ENCODE measurements at places on chromosomes 7 and 10. TPM values are rescaled to one million over a fixed set of nuclear protein-coding genes. Genes with fewer than 3 reads are reported as not detected.

GRCh38 chr10:117464176-117464575, 78.4 kb upstream of the EMX2 start:
- no peak for DNase-seq

GRM3 gene
- total RNA-seq = not detected

VIPR2 gene
- total RNA-seq = not detected

AKR1C8 gene
- total RNA-seq = not detected

DNA sequence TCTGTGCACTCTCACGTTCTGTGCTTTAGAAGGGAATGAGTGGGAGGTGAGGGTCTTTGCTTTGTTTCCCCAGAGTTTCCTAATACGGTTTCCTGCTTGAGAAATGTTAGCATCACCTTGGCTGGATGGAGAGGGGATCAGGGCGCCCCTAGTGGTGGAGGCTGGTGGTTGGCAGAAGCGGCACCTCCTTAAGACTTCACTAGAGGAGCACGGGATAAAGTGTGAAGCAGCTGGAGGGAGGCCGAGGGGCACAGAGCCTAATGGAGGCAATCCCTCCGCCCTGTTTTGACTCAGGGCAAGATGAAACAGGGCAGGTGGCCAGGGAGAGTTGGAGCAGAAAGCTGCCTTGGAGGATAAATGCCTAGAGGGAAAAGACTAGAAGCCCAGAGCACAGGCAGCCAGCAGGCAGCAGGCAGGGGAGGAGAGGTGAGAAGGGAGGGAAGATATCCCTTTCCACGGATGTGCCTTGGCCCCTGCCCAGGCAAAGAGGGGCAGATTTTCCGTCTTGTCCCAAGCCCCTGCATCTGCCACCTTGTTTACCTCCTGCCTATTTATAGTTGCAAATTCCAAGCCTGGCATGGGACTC, 56.0 kb upstream of the BTRC start:
- peak; percentile 75 for DNase-seq

SPACDR gene
- total RNA-seq = 4.5 TPM

FBXL13 gene
- 1.3 TPM for total RNA-seq

DNA sequence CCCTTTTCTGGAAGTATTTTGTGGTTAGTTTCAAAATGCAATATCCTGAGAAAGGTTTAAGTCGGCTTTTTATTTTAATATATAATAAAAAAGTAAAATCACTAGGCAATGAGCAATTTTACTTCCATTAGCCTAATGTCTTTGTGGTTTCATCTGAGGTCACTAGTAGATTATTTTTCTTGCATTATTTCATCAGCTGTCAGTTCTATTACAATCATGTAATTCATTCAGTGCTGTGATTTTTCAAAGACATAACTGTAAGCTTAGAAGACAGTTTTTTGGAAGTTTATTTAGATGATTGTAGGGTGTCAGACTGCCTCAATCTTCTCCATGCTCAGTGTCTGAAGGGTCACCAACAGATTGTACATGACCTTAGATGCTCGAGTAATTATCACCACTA, 568.0 kb upstream of the GALNT17 start:
- no peak for DNase-seq

RBP4 gene
- 1.5 TPM for total RNA-seq

ANKRD7 gene
- total RNA-seq = not detected

GRCh38 chr7:70498232-70498992, 633.5 kb upstream of the GALNT17 start:
- DNase-seq = no peak

DNA sequence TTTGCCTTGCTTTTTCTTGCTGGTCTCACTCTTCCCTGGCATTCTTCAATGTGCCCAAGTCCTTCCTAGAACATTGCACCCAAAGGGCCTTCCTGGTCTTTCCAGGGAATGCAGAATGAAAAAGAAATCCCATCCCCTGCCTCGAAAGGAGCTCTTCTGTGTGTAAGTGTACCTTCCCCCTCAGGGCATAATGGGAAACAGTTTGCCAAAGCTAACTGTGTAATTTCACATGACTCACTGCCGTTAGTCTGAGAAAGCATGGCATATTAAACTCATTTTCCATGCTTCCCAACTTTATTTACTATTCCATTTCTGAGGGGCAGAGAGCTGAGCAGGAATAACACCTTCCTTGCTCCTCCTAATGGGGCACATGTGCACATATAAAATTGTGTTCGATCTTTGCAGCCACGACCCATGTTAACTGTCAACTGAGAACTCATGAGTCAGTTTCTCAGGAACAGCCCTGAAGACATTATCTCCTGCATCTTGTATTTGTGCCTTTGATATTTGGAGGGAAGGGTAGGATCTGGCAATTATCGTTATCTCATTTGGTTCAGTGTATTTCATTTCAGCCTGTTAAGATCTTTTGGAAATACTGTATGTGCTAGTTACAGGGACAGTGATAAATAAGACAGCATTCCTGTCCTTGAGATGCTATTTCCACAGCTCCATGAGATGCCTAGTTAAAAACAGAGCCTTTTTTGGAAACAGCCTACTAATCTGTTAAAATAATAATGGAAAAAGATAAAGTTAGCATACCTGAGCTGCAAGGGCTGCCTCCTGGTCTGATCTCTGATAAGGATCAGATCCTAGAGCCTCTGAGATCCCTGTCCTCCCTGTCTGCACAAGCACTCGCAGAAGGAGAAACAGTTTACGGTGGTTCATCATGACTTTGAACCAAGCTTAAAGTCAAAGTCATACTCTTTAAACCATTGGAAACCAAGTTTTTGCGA, 42.3 kb downstream of the IKZF1 start:
- no peak for DNase-seq

CHST12 gene
- 21.2 TPM for total RNA-seq

DNA sequence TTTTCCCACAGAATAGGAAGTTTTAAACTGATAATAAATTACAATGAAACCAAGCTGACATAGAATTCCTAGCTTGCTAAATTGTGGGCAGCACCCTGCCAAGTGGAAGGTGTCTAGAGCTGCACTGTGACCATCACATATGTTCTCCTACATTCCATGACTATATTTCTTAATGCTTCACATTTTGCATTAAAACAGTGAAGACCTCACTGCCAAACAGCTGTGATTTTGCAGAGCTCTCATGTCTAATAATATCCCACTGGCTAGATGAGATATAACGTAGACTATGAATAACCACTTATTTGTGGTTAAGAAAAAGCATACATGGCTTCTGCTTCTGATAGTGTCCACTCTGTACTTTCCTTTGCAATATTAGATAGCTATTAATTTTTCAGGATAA, 228.3 kb upstream of the TEX47 start:
- no peak for DNase-seq

DNA sequence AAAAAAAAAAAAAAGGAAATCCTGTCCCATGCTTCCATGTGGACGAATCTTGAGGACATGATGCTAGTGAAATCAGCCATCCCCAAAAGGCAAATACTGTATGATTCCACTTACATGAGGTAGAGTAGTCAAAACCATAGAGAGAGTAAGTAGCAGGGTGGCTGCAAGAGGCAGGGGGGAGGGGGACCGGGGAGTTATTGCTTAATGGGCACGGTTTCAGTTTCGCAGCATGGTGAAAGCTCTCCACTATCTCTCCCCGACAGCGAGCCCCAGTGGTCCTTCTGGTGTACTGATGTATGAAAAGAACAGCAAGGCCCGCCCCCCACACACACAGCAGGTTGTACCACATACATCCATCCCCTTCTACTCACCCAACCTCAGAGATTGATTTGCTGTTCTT, 32.8 kb downstream of the NOD1 start:
- DNase-seq = no peak

- DNase-seq = no peak
Measured at GRCh38 chr7:135597926-135598305, 40.2 kb downstream of the NUP205 start.

- DNase-seq = no peak
Measured at GRCh38 chr10:95280637-95281036, 10.2 kb downstream of the PDLIM1 start.

- no peak for DNase-seq
Measured at GRCh38 chr10:98446151-98446660, 529 bp downstream of the HPS1 start.

NUTM2A gene
- total RNA-seq = 1.1 TPM

DNA sequence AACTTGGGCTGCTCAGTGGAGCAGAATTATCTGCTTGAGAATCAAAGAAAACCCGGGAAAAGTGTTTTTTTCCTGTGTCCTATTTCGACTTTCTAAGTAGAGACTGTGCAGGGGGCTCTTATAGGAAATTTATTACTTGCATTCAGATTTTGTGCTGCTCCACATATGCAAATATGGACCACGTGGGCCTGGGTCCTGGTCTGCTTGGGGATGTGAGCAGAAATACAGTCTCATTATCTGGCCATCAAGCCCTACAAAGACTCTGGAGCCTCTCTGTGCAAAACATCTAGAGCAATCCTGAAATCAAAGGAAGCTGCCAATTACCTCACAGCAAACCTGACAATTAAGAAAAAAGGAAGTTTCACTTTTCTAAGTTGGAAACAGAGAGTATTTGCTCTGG, 216.9 kb downstream of the LRMDA start:
- no peak for DNase-seq

DNA sequence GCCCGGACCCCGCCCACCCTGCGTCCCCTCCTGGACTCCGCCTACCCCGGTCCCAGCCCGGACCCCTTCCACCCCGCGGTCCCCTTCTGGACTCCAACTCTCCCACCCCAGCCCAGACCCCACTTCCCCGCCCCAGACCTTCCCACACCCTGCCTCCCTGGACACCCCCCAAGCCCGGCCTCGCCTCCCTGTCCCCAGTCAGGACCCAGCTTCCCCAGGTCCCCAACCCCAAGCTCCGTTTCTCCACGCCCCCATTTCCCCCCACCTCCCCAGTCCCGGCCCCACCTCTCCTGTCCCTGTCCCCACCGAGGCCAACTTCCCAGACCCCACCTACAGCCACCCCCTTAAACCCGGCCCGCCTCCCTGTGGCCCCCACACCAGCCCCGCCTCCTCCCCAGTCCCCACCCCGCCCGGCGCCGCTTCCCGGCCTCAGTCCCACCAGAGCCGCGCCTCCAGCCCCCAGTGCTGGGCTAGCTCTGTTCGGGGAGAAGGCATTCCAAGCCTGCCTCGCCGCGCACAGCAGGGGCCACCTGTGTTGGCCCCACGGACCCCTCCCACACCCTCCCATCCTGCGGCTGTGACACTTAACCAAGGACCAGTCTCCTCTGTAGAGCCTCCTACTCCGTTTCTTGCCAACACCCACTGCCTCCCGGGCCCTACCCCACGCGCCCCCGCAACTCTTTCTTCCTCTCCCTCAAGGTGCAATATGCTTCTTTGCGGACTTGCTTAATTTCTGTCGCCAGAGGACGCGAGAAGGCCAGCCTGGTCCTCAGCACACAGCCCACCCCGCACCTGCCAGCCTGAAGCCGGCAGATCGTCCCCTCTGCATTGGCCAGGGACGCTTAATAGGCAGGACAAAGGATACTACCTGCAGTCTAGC, 736 bp upstream of the ITIH5 start:
- no peak for DNase-seq

ELFN1 gene
- 0.27 TPM for total RNA-seq

CRYGN gene
- not detected for total RNA-seq

DNA sequence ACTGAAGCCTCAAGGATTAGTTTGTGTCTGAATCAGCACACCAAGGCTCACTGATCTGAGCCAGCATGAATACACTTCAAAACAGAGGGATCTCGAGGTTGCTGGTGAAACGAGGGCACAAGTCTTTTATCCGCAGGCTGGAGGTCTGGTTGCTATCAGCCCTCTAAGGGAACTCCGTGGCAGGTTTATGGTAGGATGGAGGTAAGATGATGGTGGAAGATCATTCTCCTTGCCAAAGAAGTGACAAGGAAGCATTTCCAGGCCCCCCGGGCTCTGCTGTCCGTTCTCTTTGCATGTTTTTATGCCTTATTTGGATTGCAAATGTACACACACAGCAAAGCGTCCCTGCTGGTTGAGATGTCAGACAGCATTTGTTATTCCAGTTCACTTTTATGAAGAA, 268.3 kb downstream of the ARHGAP12 start:
- DNase-seq = no peak

VSTM2A gene
- total RNA-seq = not detected

TMEM254 gene
- 33.2 TPM for total RNA-seq

WNT16 gene
- total RNA-seq = not detected

FAM237B gene
- total RNA-seq = not detected

ITGA8 gene
- total RNA-seq = not detected

CALHM3 gene
- not detected for total RNA-seq

ACTL6B gene
- not detected for total RNA-seq

DCLRE1A gene
- 7.4 TPM for total RNA-seq

EMX2 gene
- not detected for total RNA-seq

PRSS37 gene
- not detected for total RNA-seq

NEURL1 gene
- 0.22 TPM for total RNA-seq

GRCh38 chr10:68861253-68861652, 33.9 kb downstream of the STOX1 start:
- no peak for DNase-seq
